ENCODE measurements at places on chromosomes 6 and 20. TPM values are rescaled to one million over a fixed set of nuclear protein-coding genes. Genes with fewer than 3 reads are reported as not detected.

DNA sequence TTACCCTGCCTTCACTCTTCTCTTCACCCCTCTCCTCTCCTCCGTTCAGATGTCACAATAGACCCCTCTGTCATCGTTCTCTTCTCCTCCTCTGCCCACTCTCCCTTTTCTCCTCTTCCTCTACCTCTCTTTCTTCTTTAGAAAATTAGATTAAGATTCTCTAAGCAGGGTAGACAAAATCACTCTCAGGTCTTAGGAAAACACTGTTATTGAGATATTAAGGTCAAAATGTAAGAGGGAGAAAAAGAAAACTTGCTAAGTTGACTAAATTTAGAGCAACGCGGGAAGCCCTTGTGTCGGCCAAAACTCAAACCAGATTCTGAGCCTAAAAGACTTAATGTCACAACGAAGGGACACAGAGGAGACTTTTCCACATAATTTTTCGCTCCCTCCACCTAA is 22.1 kb upstream of the ZNF184 start:
- DNase-seq: no peak

DNA sequence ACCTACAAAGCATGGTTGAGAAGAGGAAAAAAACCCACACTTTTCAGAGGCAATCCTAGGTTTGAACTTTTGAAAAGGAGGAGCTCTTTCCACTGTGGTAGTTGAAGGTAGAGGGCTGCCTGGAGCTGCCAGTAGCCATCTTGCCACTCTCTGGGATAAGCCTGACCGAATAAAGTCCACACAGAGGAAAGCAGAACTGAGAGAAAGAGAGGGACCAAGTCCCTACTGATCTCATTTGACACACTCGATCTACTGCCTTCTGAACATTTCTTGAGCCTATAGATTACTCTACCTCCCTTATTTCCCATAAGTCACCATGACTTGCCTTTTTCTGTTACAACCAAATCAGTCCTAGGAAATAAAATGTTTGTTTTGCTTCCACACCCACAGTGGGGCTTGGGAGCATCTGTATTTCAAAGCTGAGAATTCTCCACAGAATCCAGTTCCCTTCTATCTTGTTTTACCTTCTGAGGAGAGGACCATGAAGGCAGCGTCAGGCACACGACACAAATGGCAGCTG is 147.0 kb upstream of the PTPRK start:
- no peak for DNase-seq

GRCh38 chr6:117829594-117830319 is 77.3 kb upstream of the SLC35F1 start:
- no peak for DNase-seq

ENPP1 gene
- 5.3 TPM for total RNA-seq

PLN gene
- total RNA-seq: not detected

LRFN2 gene
- total RNA-seq: not detected

BPIFB2 gene
- not detected for total RNA-seq

TNF gene
- total RNA-seq: 4.0 TPM

MEA1 gene
- total RNA-seq: 149 TPM

Data from Daoy (cell line).